ENCODE measurements at places on chromosomes 4 and X.

- DNase-seq = no peak
These were observed 19.4 kb upstream of the SEL1L3 start for GRCh38 chr4:25882226-25882625.

GRCh38 chr4:146072376-146072775, 103.1 kb upstream of the LSM6 start:
- no peak for DNase-seq

- DNase-seq = no peak
These were observed 152.9 kb downstream of the RTL3 start for GRCh38 chrX:78506248-78506647.

GRCh38 chrX:15939737-15940136, 85.1 kb upstream of the AP1S2 start:
- DNase-seq = no peak

- peak; percentile 81 for DNase-seq
These were observed 426 bp upstream of the C4orf51 start for GRCh38 chr4:145679520-145679919.

DNA sequence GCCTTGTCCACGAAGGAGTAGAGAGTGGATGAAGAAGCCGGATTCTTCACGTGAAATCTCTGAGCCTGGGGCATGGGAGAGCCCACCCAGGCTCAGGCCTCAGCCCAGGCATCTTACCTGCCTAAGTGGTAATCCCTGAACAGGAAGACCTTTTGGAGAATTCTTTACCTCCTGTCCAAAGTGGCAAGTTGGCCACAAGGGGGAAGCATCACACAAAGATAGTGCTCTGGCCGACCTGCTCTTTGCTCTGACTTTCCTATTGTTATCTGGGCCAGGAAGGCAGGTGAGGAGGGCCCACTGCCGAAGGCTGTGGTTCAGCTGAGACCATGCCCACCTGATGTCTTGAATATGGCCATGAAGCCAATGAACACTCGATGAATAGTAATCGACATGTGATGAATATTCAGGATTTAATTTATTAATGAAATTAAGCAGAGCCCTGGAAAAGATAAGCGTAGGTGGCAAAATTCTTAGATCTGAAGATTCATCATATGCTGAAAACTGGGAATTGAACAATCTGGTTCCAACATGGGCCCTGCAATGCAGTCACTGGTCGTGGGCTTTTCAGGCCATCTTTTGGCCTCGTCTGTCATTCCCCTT, 93.8 kb downstream of the PDGFRA start:
- DNase-seq = peak; percentile 20

DNA sequence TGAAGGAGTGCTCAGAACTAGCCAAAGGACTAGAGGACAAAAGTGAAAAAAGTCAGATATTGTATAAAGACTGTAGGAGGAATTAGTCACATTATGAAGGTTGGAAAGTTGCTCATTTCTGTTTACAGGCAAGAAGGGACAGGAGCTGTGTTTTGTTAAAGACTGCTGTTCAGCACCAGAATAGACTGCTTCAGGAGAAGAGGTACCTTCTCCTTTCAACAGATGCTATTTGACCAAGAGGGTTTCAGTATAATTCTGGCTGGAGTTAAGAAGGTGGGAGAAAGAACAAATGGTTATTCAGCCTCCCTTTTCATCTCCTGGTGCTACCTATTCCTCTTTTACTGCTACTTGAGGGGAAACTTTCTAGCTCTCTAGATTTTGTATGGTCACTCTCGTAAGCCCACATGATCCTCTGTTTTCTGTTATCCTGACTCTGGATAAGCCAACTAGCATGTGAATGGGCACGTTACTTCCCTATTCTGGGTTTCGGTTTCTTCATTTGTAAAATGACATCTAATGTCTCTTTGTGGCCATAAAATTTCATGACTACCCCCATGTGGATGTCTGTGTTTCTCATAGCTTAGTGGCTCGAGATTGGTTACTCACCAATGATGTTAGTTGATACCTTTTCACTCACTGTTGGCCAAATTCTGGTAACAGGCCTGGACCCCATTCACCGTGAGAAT, 68.9 kb downstream of the SH2D1A start:
- DNase-seq = no peak

DNA sequence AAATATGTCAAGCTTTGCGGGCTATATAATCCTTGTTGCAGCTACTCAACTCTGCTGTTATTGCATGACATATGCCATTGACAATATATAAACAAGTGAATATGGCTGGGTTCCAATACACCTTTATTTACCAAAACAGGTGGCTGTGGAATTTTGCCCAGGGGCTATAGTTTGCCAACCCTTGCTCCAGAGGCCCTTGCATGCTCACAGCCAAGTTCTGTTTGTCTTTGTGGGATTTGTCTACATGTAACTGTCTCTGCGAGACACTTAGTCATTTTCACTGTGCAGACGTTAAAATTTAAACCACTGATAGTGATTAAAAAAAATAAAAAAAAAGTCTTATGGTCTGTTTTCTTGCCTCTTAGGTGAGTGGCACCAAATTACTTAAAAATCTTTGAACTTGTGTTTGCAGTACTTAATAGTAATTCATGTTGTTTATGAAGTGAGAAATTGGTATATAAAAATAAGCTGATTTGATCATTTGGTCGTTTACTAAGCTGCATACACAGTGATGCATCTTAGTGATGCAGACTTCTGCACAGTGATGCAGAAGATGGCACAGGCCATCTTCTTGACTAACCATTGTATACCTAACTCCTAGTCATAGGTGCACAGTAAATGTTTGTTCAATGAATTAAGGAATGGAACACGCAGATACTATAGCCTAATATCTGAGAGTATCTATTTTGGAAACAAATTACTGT, 170.9 kb downstream of the FRMPD4 start:
- DNase-seq = no peak

GRCh38 chr4:98540803-98541202, 117.6 kb downstream of the TSPAN5 start:
- DNase-seq = no peak

DNA sequence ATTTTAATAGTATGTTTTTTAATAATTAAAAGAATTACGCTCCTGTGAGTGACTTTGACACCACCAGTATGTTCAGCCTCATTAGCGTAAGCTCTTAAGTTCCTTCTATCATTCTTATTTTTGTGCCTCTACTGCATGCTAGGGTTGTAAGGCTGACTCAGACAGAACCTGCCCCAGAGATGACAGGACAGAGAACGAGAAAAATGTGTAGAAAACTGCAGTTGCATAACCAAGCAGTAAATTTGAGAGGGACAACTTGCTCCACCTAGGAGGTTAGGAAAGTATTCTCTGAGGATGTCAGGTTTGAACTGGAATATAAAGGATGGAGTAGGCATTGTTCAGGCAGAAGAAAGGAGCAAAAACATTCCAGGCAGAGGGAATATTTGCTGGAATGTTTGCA, 98.7 kb downstream of the NFKB1 start:
- no peak for DNase-seq

GRCh38 chrX:16445166-16445752, 204.7 kb upstream of the S100G start:
- DNase-seq = no peak

GRCh38 chrX:103431316-103431715, 55.0 kb downstream of the BEX3 start:
- no peak for DNase-seq

GRCh38 chrX:15336023-15336413, 695 bp upstream of the PIGA start:
- peak; percentile 18 for DNase-seq

DNA sequence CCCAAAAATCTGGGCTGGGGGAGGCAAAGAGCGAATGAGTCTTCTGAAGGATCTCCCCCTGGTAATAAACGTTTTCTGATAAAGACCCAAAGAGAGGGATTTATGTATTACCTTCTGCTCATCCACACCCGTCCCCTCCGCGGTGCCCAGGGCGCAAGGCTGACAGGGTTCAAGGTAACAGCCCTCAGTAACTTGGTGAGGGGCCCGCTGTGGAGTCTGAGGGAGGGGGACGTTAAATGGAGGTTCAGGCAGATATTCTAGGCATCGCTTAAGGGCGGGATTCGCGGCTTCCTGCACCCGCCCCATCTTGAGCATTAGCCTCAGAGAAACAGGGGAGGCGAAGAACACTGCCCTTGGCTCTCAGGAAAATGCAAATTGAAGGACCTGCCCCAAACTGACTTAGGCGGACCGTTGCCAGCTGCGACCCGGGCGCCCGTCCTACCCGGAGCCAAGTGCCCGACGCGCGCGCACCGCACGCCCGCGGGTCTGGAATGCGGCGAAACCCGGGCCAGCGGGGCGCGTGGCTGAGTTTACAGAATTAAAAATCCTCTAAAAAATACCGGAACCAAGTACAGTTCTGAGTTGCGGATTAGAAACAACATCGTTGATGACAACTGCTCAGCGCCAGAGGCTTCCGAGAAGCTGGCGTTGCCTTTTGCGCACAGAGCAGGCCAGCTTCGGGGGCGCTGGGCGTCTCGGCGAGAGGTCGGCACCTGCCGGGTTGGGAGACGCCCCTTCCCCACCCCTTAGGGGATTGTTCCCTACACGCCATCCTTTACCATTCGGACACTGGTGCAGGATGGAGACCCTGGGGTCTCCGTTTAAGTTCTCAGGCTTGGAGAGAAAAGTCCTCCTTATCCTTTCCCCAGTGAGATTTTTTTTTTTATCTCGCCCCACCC, 2.8 kb downstream of the HELT start:
- no peak for DNase-seq

GRCh38 chr4:11366859-11367258, 61.8 kb downstream of the HS3ST1 start:
- DNase-seq = no peak
